ENCODE measurements at places on chromosomes 4 and X. TPM values are rescaled to one million over a fixed set of nuclear protein-coding genes. Genes with fewer than 3 reads are reported as not detected.

OPHN1 gene
- 22.3 TPM for total RNA-seq

NPY2R gene
- 0.39 TPM for total RNA-seq

TBC1D19 gene
- total RNA-seq = 81.6 TPM

L1CAM gene
- 26.3 TPM for total RNA-seq

SUPT20HL2 gene
- total RNA-seq = 0.06 TPM

NXF2 gene
- total RNA-seq = not detected

MAGEA12 gene
- total RNA-seq = not detected

ADAMTS3 gene
- 16.9 TPM for total RNA-seq

ARR3 gene
- total RNA-seq = not detected

Data from spinal cord (tissue), 10 donors.